ENCODE measurements at places on chromosomes 12 and 14.
A peak's percentile ranks its signal among the peaks of the same experiment; 100 is the strongest.

DNA sequence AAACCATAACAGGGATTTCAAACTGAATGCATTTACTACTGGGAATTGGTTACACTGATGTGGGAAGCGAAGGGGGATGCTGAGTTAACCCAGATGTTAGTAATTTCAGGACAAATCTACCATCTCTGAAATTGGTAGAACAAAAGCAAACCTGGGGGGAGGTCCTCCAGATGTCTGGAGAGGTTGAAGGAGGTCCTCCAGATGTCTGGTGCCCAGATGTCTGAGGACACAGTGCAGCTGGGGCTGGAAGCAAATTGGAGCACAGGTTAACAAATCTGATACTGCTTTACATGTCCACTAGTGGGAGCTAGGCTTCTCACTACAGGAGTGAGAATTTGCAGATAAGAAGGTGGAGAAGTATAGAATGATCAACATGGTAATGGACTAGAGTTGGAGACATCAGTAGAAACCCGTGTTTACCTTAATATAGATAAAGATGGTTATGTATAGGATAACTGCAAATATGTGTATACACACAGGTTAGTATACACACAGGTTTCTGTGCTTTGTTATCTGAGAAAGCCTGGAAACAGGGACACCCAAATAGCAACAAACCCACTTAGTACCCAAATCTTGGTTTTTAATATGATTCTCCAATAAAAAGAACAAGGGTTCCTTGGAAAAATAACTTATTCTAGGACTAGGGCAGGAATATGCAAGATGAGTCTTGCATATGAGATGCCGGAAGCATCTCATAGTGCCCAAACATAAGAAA, 162.5 kb downstream of the C12orf50 start:
- no peak for DNase-seq

- no peak for DNase-seq
Observed at GRCh38 chr14:75976826-75977581, 4.8 kb downstream of the TGFB3 start.

GRCh38 chr12:25840678-25841465, 117.6 kb upstream of the RASSF8 start:
- no peak for DNase-seq

- DNase-seq, result no peak
Observed at GRCh38 chr12:42364692-42365091, 38.7 kb downstream of the PPHLN1 start.

DNA sequence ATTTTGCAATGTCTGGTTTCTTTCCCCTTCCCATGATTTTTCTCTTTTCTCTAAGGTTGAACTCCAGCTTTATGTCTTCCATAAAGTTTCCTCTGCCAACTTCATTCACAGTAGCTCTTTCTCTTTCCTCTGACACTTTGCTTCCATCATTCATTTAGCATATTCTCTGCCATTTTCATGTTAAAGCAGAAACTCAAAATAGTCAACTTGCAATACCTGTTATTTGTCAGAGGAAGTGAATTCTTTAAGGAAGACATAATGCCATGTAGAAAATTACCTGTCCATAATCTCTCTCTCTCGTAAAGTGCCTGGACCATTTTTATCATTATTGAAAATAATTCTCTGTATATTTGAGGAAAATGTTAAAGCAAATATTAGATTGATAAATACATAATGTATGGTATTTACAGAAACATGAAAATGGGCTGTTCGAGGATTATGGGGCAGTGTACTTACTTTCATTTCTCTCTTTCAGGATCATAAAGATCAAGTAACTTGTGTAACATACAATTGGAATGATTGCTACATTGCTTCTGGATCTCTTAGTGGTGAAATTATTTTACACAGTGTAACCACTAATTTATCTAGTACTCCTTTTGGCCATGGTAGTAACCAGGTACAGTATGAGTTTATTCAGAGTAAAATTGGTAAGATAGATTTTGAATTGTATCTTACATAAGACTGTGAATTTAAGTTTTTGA, 12.6 kb downstream of the NEDD1 start:
- no peak for DNase-seq

- no peak for DNase-seq
Observed at GRCh38 chr14:25308244-25308643, 258.3 kb upstream of the STXBP6 start.

DNA sequence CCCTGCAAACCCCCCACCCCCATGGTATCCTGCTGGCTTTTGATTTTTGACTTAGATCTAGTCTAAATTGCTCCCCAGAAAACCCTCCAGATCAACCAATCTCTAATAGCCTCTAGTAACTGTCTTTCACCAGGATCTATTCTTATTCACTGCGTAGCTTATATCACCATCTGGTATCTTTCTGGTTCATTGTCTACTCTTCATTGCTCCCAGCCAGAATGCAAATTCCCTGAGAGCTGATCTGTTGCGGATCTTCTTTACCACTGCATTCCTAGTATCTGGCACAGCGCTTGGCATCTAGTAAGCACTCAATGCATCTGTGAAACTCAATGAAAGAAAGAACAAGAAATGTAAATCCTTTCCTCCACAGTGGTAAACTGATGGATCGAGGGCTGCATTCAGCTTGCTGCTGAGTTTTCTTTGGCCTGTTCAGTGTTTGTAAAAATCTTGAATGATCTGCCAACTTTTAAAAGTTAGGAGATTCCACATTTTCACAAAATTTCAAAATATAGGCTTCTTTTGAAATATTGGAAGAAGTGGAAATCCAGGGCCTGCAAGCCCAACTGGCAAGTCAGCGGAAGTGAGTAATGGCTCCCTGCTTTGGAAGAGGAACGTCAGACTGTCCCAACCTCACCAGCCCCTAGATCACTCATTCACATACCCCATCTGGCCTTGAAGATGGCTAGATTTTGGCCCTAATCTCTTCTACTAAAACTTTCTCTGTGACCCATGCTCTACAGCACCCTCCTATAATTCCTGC, 274.2 kb downstream of the SSPN start:
- no peak for DNase-seq

- no peak for DNase-seq
Observed at GRCh38 chr12:132132609-132133430, 11.3 kb downstream of the DDX51 start.

GRCh38 chr12:90042920-90043641, 334.4 kb upstream of the ATP2B1 start:
- no peak for DNase-seq

DNA sequence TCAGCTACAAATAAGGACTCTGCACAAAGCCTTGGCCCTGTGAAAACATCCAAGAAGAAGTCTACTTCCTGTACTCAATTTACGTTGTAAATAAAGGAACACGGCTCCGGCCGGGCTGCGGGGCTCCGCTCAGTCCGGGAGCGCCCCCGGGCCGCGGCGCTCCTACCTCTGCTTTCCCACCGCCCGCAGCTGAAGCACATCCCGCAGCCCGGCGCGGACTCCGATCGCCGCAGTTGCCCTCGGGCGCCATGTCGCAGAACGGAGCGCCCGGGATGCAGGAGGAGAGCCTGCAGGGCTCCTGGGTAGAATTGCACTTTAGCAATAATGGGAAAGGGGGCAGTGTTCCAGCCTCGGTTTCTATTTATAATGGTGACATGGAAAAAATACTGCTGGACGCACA, 502.3 kb upstream of the FOXG1 start:
- no peak for DNase-seq

- no peak for DNase-seq
Observed at GRCh38 chr14:68672609-68673285, 120.1 kb downstream of the ZFP36L1 start.

DNA sequence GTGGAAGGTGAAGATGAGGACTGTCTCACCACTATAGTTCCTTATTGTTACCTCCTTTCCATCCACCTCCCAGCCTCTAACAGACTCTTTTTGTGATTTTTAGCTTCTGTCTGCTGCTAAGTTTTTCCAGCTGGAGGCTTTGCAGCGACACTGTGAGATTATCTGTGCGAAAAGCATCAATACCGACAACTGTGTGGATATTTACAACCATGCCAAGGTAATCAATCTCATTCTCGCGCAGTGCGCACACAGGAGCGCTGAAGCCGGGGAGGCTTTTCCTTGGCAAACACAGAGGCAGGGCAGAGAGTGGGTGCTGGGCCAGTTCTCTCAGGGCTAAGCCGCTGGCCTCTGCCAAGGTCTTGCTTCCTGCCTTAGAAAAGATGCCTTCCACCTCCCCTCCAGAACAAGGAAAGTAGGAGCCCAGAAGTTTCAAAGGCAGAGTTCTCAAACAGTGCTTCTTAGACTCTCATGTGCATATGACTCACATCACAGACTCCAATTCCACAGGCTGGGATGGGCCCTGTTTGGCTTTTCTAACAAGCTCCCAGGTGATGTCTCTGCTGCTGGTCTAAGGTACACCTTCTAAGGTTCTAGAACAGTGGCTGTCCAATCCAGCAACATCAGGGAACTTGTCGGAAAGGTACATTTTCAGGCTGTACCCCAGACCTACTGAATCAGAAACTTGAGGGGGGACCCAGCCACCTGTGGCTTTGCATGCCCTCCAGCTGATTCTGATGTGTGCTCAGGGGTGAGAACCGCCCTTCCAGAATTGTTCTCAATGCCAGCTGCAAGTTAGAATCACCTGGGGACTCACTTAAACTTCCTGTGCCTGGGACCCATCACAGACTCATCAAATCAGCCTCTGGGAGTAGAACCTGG, 33.8 kb upstream of the PWP1 start:
- DNase-seq, result no peak

GRCh38 chr12:103833095-103833775, 7.8 kb downstream of the NT5DC3 start:
- DNase-seq, result no peak

- no peak for DNase-seq
Observed at GRCh38 chr12:112828541-112828940, 37.0 kb downstream of the RPH3A start.

GRCh38 chr14:46734286-46734685, 82.7 kb upstream of the RPL10L start:
- no peak for DNase-seq

GRCh38 chr12:123905319-123905925, 67.2 kb downstream of the CCDC92 start:
- DNase-seq, result peak; percentile 67

- no peak for DNase-seq
Observed at GRCh38 chr12:82996168-82996812, 309.6 kb downstream of the TMTC2 start.

DNA sequence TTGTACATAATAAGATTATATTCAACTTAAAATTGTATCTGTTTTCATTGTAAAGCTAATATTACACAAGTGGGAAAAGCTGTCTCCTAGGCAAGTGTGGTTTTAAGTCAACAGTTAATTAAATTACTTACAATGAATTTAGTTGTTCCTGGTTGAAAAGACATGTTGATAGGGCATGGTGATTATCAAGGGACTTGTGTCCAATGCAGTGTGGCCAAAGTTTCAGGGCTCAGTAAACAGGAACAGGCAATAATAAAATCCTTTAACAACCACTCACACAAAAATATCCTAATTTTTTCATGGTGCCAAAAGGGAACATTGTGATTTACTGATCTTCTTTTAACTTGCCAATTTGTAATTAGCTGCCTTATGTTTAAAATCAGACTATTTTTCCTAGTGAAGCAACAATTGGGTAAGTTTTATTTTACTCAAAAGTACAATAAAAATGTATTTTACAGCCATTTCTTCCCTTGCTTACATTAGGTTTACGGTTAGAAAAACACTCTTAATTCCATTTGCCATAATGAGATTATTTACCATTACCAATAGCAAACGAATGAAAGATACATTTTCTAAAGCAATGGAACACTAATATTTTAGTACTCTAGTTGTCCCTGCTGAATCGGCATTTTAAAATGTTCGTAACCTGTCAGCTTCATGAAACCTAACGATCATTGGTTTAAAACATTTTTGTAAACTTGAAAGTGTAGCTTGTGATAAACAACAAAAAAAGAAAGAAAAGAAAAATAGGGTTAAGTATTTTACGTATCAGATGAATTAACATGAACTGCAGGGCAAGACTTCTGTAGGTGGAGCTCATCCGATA, 1.8 kb upstream of the WNK1 start:
- no peak for DNase-seq

GRCh38 chr12:128267131-128267622, at the start of gene TMEM132C:
Gene TMEM132C (plus strand): TSS chr12:128267170. CDS start chr12:128267403, 233 bp downstream.
- no peak for DNase-seq

DNA sequence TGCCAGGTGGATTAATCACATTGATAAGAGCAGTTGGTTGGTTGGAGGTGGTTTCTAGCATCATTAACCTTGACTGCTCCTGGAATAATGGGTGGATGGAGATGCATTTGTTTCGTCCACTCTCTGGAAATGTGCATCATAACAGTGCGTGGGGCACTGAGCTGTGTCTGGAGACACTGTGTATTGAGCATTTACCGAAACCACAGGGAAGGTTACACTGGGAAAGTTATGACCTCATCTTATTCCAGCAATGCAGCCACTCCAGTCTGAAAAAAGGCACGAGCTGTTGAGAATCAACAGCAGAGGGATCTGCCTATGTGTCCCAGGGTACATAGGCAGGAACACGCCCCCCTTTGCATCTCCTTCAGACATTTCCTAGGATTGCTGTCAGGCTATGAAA, 27.2 kb downstream of the RNFT2 start:
- no peak for DNase-seq

- no peak for DNase-seq
Observed at GRCh38 chr12:14315501-14315900, 50.0 kb upstream of the ATF7IP start.

GRCh38 chr12:107126796-107127481, 33.6 kb upstream of the CRY1 start:
- DNase-seq, result no peak

DNA sequence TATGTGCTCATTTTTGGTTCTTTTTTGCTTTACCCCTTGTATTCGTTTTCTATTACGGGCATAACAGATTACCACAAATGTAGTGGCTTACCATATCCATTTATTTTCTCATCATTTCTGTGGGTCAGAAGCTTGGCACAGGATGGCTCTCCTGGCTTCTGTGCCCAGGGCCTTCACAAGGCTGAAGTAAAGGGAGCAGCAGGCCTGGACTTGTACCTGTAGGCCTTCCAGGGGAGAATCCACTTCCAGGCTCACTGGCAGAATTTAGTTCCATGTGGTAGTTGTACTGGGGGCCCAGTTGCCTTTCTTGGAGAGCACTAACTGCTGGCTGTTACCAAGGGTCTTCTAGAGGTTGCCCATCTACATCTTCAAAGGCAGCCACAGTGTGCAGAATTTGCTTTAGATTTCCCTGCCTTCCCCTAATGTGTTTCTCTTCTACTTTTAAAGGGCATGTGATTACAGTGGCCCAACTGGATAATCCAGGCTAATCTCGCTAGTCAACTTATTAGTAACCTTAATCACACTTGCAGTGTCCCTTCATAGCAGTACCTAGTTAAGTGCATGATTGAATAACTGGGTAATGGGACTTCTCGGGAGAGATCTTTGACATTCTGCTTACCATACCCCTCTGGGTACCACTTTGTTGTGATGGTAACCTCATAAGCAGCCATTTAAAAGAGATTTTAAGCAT, 67.0 kb downstream of the CRADD start:
- DNase-seq, result no peak

Data from stimulated activated CD4-positive, alpha-beta T cell treated with anti-CD3 and anti-CD28 coated beads, Interleukin-2, amount 100 ng/mL, for 48 hours (primary cell).